AG04450 (cell line): ENCODE measurements at places on chromosomes 3 and 15.

GRCh38 chr3:57158813-57159738 lies 6.1 kb downstream of the IL17RD start:
- no peak for DNase-seq

DNA sequence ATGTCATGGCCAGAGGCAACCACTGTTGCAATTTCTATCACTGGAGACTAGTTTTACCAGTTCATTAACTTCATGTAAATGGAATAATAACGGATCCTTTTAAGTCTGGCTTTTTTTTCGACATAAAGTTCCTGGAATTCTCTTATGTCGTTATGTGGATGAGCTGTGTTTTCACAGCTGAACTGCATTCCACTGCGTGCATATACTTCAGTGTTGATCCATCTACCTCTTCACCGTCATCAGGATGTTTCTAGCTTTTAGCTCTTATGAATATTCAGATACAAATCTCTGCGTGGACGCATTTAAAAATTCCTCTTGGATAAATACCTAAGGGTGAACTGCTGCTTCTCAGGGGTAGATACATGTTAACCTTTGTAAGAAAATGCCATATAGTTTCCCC lies 15.6 kb upstream of the CYFIP1 start:
- DNase-seq = no peak

- no peak for DNase-seq
Observed at GRCh38 chr3:110569073-110569472, 502.5 kb upstream of the NECTIN3 start.

DNA sequence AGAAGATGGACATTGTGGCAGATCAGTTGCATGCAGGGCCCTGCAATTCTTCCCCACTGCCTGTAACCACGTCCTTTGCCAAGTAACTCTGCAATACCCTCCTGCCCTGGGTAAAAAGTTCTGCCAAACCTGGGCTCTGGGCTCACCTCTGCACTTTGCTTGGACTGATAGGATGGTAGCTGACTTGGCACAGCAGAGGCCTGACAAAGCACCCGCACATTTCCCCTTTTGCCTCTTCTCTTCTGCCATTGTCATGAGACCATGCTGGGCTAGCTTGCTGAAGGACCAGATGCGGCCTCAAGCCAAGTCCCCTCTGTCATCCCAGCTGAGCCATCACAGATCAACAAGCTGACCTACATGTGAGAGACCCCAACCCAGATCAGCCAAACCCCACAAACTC lies 122.4 kb downstream of the SMAD6 start:
- no peak for DNase-seq

DNA sequence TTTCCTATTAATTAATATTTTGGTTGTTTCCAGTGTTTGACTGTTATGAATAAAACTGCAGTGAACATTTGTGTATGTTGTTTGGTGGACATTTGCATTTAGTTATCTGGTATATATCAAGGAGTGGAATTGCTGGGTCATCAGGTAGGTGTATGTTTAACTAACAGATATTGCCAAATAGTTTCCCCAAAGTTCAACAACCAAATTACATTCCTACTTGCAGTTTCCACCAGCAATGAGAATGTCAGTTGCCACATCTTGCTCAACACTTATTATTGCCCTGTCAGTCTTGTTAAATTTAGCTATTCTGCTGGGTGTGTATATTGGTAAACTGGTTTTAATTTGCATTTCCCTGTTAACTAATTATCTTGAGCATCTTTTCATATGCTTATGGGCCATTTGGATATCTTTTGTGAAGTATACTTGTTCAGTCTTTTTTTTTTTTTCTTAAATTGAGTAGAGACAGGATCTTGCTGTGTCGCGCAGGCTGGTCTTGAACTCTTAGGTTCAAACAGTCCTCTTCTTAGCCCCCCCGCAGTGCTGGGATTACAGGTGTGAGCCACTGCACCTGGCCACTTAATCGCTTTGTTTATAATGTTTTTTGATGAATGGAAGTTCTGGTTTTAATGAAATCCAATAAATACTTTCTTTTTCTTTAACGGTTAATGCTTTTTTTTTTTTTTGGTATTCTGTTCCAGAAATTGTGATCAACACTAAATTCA lies 7.9 kb downstream of the FEM1B start:
- DNase-seq = no peak

GRCh38 chr15:81297603-81298575 lies 26.1 kb downstream of the STARD5 start:
- no peak for DNase-seq

DNA sequence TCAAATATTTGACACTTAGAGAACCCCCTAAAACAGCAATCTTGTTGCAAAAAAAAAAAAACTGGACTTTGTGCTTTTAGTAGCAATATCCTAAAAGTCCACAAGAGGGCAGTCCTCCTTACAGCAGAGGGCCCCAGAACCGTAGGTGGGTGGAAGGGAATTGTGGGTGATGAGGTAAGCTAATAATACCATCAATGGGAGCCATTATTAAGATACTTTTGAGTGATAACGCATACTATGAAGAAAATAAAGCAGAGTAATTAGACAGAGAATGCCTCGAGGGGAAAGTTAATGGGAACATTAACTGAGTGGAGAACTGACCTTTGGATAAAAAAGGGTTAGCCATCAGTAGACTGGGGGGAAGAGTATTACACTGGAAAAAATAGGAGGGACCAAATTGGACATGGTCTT lies 229.9 kb downstream of the THRB start:
- no peak for DNase-seq

- no peak for DNase-seq
Observed at GRCh38 chr3:70383360-70383831, 71.0 kb upstream of the MDFIC2 start.

- DNase-seq = no peak
Observed at GRCh38 chr3:73683706-73684105, 59.0 kb upstream of the PDZRN3 start.
